Left lung (tissue), 14 donors: ENCODE measurements at places on chromosomes 3 and 15.

GRCh38 chr3:37147666-37148065 is 26.7 kb downstream of the LRRFIP2 start:
- DNase-seq = no peak

GRCh38 chr3:142009029-142009428 is 132.6 kb downstream of the ATP1B3 start:
- DNase-seq = no peak

DNA sequence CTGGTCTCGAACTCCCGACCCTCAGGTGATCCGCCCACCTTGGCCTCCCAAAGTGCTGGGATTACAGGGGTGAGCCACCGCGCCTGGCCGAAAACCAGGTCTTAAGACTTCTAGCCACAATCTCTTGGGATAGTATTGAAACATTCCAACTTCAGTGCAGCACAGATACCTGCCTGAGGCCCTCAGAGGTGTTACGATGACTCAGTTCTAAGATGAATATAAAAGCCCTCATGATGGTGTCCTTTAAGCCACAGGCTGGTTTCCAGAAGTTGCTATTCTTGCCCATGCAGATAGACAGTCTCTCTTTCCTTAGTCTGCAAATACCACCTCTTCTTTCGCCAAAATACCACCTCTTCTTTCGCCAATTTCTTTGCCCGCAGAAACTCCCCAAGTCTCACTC is 69.0 kb downstream of the RARB start:
- no peak for DNase-seq

- no peak for DNase-seq
Observed at GRCh38 chr3:153247331-153248330, 85.6 kb downstream of the RAP2B start.

- DNase-seq = no peak
Observed at GRCh38 chr3:155859859-155860258, 5.6 kb upstream of the SLC33A1 start.

GRCh38 chr3:7787871-7788828 is 713.5 kb upstream of the LMCD1 start:
- DNase-seq = no peak

GRCh38 chr15:71261909-71262308 is 146.6 kb downstream of the THSD4 start:
- no peak for DNase-seq

DNA sequence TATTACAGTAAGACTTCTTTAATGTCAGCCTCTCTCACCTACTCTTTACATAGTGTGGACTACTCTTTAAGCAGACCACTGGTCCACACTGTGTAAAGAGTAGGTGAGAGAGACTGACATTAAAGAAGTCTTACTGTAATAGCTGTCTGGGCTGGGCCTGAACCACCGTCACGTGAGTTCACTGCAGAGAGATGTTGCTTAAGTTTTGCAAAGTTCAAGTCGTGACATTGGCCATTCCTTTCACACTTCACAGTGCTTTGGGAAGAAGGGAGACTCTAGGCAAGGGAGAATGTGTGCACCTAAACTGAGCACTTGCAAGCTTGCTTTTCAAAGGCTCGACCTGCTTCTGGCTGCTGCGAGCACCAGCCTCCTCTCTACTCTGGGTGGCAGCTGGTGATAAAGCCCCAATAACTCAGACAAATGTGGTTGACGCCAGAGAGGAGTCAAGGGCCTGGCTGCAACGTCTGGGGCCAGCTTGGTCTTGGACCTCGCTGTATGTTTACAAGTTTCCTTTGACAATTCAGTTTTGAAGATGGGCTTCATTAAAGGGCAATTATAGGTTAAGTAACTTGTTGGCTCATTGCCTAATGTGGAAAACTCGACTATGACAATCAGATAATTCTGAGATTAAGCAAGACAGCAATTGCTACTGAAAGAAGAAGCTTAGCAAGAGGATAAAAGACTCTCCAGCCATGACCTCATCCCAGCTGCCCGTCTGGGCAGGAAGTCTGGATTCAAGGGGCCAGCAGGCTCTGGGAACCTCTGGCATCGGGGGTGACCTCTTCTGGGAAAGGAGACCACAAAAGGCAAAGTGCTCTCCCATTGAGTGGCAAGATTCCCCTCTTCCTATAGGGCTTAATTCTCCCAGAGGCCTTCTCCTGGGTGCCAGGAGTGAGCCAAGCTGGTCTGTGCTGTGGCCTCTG is 242.1 kb upstream of the TLE3 start:
- peak; percentile 88 for DNase-seq

GRCh38 chr15:76252249-76252648 is 59.0 kb downstream of the ETFA start:
- DNase-seq = no peak

- DNase-seq = no peak
Observed at GRCh38 chr3:15063238-15063637, 1.9 kb downstream of the MRPS25 start.

GRCh38 chr3:112078125-112079083 is 7.8 kb upstream of the C3orf52 start:
- DNase-seq = no peak

GRCh38 chr3:150035910-150036612 is 65.4 kb upstream of the PFN2 start:
- no peak for DNase-seq

- DNase-seq = no peak
Observed at GRCh38 chr3:39327746-39328349, 1.7 kb upstream of the CCR8 start.

GRCh38 chr15:91930092-91930491 is 76.6 kb downstream of the SLCO3A1 start:
- DNase-seq = no peak

GRCh38 chr3:11096266-11097139 is 57.8 kb upstream of the HRH1 start:
- DNase-seq = peak; percentile 26

- DNase-seq = peak; percentile 65
Observed at GRCh38 chr3:177196456-177197040, 734 bp downstream of the TBL1XR1 start.

GRCh38 chr15:69914040-69914439 is 183.7 kb downstream of the TLE3 start:
- DNase-seq = no peak

GRCh38 chr15:33358306-33358705 is 47.5 kb downstream of the RYR3 start:
- no peak for DNase-seq

DNA sequence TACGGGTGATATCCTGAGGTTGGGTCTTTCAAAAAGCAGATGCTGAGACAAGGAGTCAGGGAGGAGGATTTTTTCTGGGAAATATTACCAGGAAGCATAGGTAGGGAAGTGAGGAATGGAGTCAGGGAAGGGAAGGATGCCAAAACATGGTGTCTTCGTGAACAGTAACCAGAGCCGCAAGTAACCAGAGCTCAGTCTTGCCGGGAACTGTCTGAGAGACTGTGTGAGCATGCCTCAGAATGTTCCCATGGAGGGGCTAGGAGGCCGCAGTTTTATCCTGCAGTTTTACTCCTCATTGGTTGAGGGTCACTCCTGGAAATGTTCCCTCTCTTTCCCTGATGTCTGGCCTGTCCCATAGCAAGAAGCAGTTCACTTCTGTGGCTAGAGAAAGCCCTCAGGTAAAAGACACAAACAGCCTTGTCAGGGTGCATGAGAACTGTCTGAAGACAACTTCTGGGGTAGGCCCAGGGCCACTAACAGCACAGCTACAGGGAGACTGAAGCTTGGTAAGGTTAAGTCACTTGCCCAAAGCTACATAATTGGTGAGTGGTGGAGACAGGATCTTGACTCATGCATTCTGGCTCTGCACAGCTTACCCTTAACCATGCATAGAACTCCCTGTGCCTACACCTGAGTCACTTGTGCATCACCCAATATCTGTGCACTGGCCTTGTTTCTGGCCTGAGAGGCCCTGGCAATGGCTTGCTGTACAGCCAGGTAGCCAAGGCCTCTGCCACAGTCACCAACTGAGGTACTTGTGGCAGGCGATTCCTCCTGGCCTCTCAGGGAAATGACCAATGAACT is 76.3 kb upstream of the FRMD4B start:
- DNase-seq = no peak

DNA sequence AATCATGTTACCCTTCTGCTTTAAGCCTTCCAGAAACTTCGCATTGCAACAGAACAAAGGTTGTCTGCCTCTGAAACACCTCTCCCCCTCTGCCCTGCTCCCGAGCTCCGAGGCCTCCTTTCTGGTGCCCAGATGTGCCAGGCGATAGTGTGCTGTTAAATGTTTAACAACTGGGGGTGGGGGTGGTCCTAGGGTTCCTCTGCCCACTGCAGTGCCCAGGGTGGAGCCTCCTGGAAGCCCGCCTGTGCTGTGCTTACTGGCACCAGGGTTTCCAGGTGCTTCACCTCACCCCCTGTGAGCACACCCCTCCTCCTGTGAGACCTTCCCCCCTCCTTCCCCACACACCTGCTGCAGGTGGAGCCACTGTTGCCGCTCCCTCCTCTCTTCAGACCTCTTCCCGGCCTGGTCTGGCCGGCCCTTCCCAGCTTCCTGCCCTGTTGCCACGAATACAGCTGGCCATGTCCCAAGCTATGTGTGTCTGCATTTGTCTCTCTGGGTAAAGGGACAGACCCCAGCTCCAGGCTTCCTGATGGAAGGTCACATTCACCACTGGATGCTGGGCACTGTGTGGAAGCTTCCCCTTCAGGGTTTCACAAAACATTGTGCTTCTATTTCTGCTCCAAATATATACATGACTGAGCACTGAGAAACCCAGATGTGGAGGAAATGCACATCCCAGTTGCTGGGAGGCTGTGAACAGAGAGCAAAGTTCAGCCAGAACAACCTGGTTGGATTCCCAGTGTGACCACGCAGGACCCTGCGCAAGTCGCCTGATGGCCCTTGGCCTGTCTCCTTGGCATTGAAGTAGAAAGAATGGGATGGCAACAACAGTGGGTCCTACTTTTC is 37.2 kb downstream of the MGLL start:
- peak; percentile 80 for DNase-seq

- DNase-seq = no peak
Observed at GRCh38 chr15:80550908-80551260, 144.2 kb upstream of the ABHD17C start.

- no peak for DNase-seq
Observed at GRCh38 chr3:192042116-192042515, 581.2 kb downstream of the PYDC2 start.

DNA sequence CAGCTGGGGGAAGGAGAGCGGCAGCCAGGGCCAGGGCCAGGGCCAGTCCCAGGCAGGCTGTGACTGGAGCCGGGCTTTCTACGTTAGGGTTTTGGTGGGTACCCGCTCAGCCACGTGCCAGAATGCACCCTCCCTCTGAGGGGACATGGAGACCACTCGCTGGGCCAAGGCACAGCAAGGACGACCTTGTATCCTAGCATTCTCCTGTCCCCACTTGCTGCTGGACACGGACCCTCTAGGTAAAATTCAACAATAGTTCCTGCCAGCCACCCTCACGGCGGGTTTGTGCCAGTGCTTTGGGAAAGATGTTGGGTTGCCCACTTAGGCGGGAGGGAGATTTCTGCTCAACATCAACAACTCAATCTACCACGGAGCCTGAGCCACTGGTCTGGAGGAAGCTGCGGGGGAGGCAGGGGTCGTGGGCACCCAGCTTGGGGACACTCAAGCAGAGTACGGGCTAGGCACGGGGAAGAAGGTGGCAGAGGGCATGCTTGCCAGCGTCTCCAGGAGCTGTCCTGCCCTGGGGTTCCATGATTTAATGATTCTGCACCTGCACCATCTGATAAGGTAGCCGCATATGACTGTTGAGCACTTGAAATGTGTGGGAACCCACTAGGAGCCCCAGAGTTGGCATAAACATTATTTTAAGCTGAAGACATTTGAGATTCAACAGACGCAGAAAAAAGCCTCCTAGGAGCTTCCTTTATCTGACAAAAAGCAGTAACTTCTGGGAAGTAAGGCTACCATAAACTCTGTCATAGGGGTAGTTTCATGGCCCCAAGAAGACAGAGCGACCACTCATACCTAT is 22.5 kb upstream of the C15orf39 start:
- DNase-seq = no peak

DNA sequence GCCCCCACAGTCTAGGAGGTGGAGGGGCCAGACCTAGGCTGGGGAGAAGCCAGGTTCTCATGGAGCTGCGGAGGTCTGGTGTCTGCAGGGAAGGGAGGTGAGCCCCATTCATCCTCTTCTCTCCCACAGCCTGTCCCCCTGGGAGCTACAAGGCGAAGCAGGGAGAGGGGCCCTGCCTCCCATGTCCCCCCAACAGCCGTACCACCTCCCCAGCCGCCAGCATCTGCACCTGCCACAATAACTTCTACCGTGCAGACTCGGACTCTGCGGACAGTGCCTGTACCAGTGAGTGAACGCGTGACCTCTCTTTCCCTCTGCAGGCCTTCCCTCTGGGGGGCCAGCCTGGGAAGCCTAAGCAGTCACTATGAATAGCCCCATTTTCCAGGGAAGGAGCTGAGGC is 14.1 kb downstream of the EPHB3 start:
- no peak for DNase-seq

DNA sequence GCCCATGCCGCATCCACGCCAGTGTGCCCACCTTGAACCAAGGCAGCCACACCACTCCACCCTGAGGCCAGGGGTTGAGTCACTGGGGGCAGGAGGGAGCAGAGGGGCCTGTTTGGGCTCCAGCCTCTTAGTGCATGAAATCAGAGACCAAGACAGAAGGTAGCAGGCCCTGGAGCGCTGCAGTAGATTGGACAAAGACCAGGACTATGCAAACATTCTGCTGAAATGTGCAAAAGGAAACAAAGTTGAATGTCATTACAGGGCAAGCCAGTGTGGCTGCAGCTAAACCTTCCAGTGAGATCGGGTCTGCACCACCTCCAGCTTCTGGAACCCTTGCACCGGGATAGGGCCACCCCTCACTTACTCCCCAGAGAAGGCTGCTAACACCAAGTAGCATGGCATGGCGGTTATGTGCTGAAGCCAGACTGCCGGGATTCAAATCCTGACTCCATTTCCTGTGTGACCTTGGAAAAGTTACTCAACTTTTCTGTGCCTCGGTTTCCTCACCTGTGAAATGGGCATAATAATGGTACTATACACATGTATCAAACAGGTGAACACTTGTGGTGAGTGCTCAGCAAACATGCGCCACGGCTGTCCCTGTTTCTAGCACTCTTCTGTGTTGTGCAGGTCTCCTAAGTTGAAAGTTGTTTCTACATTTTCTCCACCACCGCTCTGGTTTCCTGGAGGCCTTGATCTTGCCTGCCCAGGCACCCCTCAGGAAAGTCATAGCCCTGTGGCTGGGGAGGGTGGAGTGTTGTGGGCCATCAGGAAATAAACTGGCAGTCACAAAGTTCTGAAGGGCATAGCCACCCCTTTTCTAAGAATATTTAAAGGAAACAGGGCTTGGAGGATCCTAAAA is 25.0 kb upstream of the GP9 start:
- DNase-seq = no peak
